CD4-positive, CD25-positive, alpha-beta regulatory T cell (primary cell): ENCODE measurements at places on chromosomes 5 and 9.

- DNase-seq, result no peak
These were observed 226.4 kb upstream of the DAP start for GRCh38 chr5:10987276-10987924.

- DNase-seq, result no peak
These were observed 55.4 kb upstream of the CDH12 start for GRCh38 chr5:22908586-22908985.

- DNase-seq, result no peak
These were observed 71.3 kb upstream of the PPP1R2B start for GRCh38 chr5:156778752-156779151.

DNA sequence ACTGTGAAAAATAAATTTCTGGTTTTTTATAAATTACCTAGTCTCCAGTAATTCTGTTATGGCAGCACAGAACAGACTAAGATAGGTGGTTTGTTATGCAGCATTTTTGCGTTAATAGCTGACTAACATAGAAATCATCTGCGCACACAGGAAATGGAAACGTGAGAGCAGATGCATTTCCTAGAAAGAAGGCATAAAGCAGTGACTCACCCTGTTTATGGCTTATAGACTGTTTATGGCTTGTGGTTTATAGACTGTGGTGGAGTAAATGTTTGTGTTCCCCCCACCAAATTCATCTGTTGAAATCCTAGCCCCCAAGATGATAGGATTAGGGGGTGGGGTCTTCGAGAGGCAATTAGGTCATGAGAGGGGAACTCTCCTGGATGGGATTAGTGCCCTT, 18.3 kb upstream of the OSMR start:
- DNase-seq, result no peak

- no peak for DNase-seq
These were observed 17.9 kb downstream of the SLCO4C1 start for GRCh38 chr5:102278231-102278630.

GRCh38 chr5:38728029-38728428, 117.8 kb upstream of the OSMR start:
- no peak for DNase-seq

GRCh38 chr9:94743035-94743954, 16.8 kb downstream of the AOPEP start:
- DNase-seq, result no peak

DNA sequence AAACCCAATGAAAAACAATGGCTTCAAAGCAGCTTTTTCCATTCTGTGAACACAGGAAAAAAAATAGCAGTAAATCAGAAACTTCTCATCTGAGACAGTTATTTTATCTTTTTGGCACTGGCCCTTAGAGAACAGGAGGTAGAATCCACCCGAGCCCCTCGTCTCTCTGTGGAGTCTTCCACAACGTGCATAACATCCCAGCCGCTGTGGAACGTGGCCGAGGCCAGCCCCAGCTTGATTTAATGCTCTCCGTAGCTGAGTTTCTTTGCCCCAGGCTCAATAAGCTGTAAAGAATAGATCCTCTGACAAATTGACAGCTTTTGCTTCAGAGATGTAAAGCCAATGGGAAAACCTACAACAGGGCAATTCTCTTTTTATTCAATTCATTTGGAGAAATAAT, 107.9 kb upstream of the DAP start:
- DNase-seq, result no peak

DNA sequence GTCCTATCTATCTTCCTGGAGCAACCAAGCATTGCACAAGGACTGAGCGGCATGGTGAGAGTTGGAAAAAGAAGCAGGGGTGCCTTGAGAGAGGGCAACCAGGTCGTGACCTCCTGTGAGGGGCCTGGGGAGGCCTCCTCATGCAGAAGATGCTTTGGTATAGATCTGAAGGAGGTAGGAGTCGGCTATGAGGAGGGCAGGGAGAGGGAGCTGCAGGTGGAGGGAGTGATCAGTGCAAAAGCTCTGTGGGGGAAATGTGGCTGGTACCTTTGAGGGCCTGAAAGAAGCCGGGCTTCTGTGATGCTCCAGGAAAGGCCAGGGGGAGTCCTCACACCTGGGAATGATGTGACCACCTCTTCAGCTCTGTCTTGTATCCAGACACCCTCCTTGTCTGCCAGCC, 3.6 kb upstream of the SLC25A48 start:
- DNase-seq, result no peak

DNA sequence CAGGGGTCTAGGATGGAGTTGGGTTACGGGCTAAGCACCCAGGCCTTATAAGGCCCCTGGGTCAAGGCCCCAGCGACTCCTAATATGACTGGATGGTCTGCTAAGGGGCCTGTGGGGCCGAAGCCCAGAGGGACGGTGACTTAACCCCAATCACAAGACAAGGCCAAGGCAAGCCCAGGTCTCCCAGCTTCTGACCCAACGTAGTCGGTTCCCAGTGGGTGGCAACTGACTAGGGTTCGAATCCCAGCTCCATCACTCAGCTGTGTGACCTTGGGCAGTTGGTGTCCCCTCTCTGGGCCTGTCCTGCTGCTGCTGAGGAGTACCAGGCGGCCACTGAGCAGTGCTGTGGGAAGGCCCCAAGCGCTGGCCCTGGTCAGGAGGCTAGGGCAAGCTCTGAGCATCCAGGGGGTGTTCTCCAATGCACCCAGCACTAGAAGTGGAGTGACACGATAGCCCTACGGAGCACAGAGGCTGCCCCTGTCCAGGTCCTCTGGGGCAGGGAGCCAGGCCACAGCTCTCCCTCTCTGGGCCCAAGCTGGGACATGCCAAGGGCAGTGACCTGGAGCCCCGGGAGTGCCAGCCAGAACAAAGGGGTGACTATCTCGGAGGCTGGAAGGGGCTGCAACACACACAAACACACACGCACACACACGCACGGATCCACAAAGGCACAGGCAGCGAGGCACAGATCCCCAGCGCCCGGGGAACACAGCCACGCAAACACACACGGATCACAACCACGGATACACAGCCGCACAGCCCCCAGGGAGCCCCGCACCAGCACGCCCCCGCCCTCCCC, 512 bp downstream of the AK1 start:
- no peak for DNase-seq

DNA sequence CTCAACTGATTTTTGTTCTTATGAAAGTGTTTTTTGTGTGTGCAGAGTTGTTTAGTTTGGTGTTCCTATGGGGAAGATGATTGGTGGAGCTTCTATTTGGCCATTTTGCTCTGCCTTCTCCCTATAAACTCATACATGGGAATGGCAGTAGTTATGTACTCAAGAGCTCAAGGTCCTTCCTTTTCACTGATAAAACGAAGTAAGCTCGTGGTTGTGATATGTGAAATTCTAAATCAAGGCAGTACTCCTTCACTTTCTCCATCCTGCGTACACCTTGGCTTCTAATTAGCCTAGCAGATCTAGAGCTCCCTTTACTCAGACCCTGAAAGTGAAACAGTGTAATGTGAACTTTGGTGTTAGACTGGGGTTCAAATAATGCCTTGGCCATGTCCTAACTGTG, 159.3 kb upstream of the TNC start:
- DNase-seq, result no peak

DNA sequence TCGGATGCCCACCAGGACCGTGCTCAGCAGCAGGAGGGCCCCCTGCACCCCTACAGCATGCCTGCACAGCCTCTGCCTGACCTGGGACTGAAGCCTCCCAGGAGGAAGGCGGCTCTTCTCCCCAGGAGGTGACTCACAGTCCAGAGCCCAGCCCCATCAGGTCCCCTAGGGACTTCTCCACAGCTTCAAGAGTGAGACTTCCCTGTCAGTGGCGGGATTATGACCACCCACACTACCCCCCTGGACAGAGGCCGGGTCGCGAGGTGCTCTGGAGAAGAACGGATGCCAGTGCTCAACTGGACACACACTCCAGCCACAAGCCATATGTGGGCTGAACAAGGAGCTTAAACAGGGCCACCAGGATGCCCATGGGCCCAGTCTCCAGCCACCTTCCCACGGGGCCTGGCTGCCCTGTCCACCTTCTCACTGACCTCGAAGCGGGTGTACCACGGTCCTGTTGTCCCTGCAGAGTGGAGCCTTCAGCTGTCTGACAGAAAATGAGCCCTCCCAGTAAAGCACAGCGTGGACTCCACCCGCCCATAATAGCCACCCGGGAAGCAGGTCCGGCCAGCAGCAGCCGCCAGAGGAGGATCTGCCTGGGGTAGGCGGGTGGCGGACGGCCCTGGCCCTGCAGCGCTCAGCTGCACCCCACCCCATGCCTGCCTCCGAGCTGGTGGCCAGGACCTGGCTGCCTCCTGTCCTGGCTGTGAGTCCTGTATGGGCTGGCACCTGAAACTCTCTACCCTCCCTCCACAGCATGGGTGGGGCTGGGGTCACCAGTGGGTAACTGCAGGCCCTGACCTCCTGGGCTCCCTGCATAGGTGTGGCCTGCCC, 54.7 kb downstream of the SEMA4D start:
- no peak for DNase-seq

GRCh38 chr9:16623989-16624743, 246.3 kb downstream of the BNC2 start:
- no peak for DNase-seq

- DNase-seq, result no peak
These were observed 535.7 kb upstream of the ACO1 start for GRCh38 chr9:31848505-31849285.

GRCh38 chr9:81321551-81321950, 367.8 kb downstream of the TLE1 start:
- no peak for DNase-seq

GRCh38 chr5:57358796-57359592, 123.6 kb downstream of the ACTBL2 start:
- no peak for DNase-seq
